ENCODE measurements at places on chromosomes 6 and 20.
A peak's percentile ranks its signal among the peaks of the same experiment; 100 is the strongest.

DNA sequence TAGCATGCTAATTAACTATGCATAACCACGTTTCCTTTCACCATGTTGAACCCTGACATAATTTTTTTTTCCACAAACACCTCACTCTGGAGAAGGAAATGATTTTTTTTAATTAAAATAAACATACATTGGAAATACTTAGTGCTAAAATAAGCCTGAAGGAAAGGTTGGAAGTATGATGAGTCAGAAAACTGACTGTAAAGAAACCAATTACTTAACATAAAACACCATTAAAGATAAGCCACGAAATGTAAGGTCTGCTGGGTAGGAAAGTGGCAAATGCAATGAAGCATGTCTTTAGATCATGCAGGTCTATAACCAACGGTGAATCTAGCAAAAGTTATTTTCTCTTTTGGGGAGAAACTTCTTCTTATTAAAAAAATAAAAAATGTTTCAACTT is 47.5 kb downstream of the OPRM1 start:
- no peak for DNase-seq

DNA sequence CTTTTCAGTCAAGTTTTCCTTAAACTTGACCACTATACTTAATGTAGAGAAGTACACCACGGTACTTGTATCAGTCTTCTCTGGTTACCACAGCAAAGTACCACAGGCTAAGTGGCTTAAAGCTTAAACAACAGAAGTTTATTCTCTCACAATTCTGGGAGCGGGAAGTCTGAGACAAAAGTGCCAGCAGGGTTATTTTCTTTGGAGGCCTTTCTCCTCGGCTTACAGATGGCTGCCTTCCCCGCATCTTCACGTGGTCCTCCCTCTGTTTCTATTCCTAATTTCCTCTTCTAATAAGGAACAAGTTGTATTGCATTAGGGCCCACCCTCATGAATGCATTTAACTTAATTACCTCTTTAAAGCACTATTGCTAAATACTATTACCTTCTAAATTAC is 258.0 kb downstream of the PLCB1 start:
- DNase-seq: no peak

DNA sequence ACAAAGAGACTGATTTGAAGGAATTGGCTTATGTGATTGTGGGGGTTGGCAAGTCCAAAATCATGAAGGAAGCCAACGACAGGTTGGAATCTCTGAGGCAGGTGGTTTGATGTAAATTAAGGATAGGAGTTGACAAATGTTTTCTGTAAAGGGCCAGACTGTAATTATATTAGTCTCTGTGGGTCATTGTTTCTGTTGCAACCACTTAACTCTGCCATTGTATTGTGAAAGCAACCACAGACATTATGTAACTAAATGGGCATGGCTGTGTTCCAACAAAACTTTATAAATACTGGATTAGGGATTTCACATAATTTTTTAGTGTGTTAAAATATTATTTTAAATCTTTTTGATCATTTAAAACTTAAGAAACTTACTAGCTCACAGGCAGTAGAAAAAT is 199.2 kb upstream of the MYLIP start:
- DNase-seq: no peak

GRCh38 chr20:7147220-7147601 is 379.7 kb downstream of the BMP2 start:
- DNase-seq: no peak

DNA sequence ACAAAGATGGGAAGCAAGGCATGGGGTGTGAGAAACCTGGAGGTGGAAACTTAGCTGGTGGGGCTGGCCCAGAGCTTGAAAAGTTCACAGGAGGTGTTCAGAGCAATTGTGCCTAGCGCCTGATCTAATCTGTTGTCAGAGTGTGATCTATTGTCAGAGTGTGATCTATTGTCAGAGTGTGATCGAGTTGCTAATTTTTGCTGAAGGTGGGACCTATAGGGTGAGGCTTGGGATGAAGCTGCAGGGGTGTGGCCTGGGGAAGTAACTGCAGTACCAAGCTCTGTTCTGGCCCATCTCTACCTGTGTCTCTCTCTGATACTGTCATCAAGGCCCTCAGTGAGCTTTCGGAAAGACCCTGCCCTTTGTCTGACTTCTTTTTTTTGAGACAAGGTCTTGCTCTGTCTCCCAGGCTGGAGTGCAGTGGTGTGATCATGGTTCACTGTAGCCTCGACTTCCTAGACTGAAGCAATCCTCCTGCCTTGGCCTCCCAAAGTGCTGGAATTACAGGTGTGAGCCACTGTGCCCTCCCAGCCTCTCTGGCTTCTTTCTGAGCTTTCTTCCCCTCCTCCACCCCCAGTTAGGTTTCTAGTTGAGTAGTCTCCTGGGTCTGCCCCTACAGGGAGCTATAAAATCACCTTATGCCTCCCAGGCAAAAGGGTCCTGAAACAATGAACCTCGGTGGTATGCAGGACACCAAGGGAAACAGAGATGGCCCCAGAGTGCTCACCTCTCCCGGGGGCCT is 150.8 kb upstream of the RNF24 start:
- no peak for DNase-seq

- DNase-seq: no peak
These were observed 68.0 kb downstream of the CYB5R4 start for GRCh38 chr6:83927470-83927869.

- no peak for DNase-seq
These were observed 52.6 kb downstream of the ANKRD60 start for GRCh38 chr20:58175836-58176235.

DNA sequence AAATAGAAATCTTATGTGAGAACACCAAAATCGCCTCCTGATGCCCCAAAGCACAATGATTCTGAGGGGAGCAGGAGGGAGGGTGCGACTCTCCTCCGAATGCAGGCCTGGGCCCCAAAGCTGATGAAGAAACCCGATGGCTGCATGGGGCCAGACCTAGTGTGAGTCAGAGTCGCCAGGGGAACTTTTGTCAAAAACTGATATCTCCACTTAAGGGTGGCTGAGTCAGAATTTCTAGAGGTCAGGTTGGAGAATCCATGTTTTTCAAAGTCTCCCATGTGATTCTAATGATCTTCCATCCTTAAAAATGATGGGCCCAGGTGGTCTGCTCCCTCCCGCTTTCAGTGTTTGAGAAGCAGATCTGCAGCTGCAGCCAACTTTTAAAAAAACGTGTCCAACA is 172.8 kb downstream of the BACH2 start:
- no peak for DNase-seq

DNA sequence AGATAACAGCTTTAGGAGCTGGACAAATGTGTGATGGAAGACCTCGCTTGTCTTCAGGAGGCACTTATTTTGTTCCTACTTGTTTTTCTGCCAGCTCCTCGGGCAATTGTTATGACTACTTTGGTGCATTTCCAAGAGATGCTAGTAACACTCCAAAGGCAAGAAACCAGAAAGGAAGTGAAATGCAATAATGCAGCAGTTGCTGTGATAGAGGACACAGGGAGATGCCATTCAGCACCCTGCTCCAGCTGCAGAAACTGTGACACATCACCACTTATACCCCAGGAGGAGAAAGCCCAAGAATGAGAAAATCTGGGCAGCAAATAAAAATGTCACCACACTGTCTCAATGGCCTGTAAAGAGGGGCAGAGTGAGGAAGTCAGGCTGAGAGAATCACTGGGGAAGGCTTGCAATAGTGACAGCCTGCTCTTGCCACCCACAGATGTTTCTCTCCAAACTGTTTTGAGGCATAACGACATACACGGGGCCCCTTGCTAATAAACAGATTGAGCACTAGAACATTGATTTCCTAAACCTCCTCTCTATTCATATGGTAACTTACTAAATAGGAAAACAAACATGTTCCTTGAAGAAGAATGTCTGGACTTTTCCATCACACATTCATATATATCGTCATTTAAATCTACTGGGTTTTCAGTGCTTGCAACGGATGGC is 231.0 kb upstream of the PRND start:
- no peak for DNase-seq

DNA sequence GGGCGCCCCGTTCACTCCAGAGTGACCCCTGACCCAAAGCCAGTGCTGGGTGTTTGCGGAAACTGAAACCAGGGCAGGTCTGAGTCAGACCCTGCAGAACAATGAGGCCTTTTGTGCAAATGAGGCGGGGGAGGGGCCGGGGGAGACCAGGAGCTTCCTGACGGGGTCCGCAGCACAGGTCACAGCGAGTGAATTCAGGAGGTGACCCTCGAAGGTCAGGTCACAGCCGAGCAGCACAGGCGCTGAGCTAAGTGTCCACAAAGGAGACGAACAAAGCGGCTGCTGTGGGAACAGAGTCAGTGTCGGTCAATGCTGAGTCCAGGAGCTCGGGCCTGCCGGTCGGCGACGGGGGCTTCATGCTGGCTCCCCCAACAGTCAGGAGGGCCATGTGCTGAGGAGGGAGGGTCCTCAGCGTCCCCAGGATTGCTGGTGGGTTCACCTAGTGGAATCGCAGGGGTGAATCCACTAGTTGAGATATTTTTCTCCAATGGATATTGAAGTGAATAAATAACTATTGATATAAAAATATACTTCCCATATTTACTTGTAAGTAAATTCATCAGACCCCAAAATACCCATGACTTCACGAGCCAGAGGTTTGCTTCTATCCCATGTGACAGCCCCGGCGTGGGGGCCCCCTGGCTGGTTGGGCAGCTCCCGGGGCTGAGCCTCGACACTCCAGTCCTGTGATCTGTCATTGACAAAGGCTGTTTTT is 188.4 kb upstream of the SULF2 start:
- no peak for DNase-seq

GRCh38 chr6:11298651-11299420 is 66.4 kb upstream of the NEDD9 start:
- no peak for DNase-seq

DNA sequence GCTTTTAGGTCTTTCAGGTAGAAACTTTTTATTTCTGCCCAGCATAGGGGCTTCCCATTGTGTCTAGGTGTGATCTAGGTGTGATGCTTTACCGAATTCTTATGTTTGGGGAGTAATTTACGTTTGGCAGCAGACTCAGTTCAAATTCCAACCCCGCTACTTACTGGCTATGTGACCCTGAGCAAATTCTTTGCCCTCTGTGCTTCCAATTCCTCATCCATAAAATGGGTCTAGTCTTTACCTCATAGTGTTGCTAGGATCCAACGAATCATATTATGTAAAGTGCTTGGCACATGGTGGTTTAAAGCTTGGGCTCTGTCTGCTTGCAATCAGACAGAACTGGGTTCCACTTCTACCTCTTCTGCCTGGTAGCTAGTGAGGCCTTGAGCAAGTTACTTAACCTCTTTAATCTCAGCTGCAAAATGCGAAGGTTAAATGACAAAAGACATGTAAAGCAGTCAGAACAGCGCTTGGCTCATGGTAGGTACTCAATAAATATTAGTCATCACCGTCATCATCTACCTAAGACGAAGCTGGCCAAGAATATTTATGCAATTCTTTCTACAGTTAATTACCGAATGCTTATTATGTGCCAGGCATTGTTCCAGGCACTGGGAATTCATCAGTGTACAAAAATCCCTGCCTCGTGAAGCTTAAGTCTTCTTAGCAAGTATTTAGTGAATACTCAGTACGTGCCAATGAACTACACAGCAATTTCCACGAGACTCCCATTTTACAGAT is 1.0 kb downstream of the NSFL1C start:
- DNase-seq: no peak

- DNase-seq: no peak
These were observed 23.6 kb downstream of the THEMIS start for GRCh38 chr6:127877231-127877630.

- DNase-seq: peak; percentile 93
These were observed 6.3 kb downstream of the TNFAIP3 start for GRCh38 chr6:137873273-137873762.

DNA sequence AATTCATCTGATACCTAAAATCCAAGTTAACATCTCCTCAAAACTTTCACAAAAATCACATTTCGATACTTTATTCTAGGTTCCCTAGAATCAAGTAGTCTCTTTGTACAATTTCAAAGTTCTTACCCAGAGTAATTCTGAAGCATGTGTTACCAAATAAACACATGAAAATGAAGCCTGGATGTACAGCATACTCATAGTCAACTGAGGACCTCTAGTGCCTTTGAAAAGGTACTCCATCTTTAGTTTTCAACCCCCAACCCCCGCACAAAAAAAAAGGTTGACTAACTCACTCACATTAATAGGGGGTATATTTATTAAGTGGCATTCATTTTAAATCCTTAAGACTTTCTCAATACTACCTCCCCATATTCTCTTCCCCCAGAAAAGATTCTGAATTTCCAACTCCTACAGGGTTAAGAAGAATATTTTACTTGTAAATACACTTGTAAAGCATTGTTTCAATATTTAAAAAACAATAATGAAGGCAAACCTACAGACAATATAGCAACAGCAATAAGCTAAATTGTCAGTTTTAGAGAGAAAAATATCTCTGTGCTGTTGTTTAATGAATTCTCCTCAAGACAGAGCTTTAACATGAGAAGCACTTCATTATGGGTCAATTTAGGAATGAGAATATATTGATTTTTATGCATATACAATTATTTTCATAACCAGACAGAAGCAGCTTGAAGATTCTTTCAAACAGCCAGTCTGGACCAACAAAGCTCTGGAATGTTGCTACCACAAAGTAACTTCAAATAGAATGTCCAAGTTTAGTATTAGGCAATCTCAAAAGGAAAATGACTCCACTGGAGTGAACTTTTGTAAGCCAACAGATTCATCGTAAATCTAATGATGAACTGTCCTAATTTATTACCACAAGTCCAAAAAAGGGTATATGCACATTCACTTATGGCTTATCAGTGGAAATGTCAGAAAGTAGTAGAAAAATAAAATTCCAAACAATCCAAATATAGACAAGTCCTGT is 3.3 kb downstream of the PLN start:
- peak; percentile 45 for DNase-seq

DNA sequence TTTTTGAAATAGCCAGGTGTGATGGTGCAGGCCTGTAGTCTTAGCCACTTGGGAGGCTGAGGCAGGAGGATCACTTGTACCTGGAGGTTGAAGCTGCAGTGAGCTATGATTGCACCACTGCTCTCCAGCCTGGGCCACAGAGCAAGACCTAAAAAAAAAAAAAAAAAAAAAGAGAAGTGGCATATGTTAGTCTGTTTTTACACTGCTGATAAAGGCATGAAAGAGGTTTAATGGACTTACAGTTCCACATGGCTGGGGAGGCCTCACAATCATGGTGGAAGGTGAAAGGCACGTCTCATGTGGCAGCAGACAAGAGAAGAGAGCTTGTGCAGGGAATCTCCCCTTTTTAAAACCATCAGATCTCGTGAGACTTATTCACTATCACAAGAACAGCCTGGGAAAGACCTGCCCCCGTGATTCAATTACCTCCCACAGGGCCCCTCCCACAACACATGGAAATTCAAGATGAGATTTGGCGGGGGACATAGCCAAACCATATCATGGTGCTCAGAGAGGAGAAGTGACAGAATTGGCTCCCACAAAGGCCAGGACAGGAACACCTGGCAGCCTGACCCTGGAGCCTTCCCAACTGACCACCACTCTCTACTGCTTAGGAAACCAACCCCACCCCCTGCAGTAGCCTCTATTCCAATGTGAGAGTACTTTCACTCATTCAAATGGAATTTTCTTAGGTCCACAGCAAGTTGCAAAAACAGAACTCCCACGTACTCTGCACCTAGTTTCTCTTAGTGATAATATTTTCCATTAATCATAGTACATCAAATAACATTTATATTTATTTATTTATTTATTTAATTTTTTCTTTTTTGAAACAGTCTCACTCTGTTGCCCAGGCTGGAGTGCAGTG is 29.8 kb downstream of the ARHGAP40 start:
- no peak for DNase-seq
